ENCODE measurements at places on chromosomes 4 and X.

DNA sequence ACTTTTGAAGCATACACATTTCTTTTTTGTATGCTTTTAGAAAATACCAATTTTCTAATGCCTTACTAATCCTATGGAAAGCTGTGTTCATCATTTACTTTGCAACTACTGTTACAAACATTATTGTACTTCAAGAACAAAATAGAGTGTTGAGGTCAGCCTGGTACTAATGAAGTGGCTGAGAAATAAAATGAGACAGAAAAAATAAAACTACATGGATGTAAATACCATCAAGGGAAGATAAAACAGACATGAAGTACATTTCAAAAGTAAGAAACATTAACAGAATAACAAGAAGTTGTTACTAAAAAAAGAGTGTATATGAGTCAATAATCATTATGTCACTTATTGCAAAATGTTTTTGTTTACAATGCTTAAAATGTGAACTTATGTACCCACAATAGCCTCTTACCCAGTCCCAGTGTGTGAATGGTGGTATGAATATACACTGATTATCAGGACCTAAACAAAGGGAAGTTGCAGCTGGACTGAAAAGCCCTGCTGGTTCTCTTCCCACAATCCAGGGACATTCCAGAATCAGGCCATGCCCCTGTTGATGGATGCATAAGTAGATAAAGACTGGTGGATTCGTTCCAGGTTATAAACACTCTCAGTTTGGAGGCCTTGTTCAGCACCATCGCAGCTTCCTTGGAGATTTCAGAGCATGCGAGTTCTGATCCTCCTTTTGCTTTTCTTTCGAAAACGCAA, 2.4 kb upstream of the CSN3 start:
- DNase-seq: no peak

- no peak for DNase-seq
Observed at GRCh38 chrX:13103188-13103913, 58.9 kb upstream of the FAM9C start.

DNA sequence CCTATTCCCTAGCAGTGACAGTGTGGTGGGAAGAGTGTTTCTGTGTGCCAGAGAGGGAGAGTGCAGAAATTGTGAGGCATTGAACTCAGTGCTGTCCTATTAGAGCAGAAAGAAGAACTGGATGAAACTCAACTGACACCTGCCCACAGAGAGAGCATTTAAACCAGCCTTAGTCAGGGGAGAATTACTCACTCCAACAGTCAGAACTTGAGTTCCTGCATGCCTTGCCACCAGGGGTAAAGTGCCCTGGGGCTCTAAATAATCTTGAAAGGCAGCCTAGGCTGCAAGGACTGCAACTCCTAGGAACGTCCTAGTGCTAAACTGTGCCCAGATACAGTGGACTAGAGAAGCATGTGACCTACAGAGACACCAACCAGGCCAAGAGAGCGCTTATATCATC, 12.8 kb downstream of the CYSLTR1 start:
- DNase-seq: no peak

GRCh38 chr4:26431461-26432180, 58.7 kb downstream of the CCKAR start:
- DNase-seq: no peak

GRCh38 chr4:40719008-40719623, 30.6 kb upstream of the NSUN7 start:
- no peak for DNase-seq

- DNase-seq: no peak
Observed at GRCh38 chr4:180913750-180914149, 1329.5 kb upstream of the TENM3 start.

All from CD4-positive, alpha-beta T cell treated with Interleukin-4 for 4 hours (primary cell).